ENCODE measurements at places on chromosomes 6 and 20.

- no peak for DNase-seq
Observed at GRCh38 chr6:104519566-104519965, 340.2 kb downstream of the HACE1 start.

DNA sequence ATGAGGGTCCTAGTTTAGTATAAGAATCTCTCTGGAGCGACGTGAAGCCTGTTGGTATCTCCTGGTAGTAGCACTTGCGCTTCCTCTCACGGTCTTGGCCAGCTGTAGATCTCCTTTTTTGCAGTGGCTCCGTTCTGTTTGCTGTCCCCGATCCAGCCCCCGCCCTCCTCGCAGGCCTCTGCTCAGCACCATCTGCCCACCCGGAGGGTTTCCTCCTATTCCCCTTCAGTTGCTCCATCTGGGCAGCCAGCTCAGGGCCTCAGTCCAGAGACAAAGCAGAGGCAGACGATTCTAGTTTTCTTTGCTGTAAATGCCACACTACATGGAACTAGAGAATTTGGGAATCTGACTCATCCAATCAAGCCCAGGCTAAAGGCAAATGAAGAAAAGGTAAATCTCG is 126.6 kb downstream of the TIAM2 start:
- DNase-seq: no peak

- no peak for DNase-seq
Observed at GRCh38 chr6:150382171-150382570, 13.4 kb downstream of the IYD start.

GRCh38 chr6:5506597-5506996 is 245.3 kb downstream of the FARS2 start:
- DNase-seq: no peak

DNA sequence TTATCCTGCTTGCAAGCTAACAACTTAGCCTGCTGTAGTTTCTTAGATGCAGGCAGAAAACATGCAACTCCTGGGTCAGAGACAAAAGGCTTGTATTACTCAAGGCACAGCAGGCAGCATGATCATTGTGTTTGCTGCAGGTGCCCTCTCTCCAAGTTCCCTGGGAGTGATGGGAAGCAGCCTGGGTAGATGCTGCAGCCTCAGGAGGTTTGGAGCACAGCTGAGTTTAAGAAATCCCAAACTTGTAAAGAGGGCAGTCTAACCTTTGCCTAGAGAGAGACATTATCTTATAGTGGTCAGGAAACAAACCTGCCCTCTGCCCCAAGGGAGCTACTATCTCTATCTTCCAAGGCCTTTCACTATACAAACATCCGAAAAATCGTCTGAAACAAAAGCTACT is 61.1 kb downstream of the PFDN4 start:
- DNase-seq: no peak

- DNase-seq: peak; percentile 56
Observed at GRCh38 chr6:2938632-2939083, 32.7 kb downstream of the SERPINB6 start.

- DNase-seq: no peak
Observed at GRCh38 chr6:133769463-133769862, 119.5 kb upstream of the TCF21 start.

DNA sequence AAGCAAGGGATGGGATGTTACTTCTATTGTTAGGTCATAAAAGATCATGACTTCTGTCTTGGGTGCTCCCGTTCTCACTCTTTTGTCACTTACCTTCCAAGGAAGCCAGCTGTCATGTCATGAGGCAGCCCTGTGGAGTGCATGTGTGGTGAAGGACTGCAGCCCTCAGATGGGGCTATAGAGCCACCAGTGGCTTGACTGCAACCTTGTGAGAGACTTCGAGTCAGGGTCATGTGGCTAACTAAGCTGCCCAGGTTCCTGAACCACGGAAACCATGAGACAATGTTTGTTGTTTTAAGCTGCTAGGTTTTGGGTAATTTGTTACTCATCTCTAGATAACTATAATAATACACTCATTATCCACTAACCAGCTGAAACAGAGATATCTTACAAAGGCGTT is 477.1 kb downstream of the BTBD3 start:
- no peak for DNase-seq
